ENCODE measurements at places on chromosomes 11 and 22.
A peak's percentile ranks its signal among the peaks of the same experiment; 100 is the strongest.

GRCh38 chr22:45064313-45065278, 54.8 kb upstream of the PHF21B start:
- no peak for DNase-seq

DNA sequence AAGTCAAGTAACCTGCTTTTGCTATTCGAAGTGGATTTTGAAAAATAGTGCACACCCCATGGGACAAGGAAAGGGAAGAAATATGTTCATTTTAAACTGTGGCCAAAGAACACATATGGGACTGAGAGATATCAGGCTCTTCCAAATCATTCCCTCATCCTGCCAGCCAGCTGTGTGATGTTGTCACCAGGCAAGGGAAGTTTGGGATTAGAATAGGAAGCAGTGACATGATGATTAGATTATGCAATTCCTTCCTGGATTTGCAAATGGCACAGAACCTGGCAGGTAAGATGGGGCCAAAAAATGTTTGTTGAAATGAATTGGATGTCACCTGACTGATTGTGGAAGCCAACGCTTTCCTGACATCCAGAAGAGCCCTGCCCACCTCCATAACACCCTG, 4.9 kb upstream of the SCN3B start:
- no peak for DNase-seq

DNA sequence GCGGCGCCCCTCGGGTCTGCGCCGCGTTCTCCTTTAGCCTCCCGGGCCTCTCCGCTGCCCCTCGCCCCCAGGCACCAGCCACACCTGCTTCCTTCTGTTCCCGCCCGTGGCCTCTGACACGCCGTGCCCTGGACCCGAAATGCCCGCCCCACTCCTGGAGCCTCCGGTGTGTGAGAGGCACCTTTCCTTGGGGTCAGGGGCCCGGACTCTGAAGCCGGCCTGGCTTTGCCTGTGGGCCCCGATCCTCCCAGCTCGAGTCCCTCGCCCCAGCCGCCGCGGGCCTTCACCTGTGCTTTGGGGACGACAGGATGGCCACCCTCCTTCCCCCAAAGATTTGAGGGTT, 661 bp upstream of the CDPF1 start:
- no peak for DNase-seq

DNA sequence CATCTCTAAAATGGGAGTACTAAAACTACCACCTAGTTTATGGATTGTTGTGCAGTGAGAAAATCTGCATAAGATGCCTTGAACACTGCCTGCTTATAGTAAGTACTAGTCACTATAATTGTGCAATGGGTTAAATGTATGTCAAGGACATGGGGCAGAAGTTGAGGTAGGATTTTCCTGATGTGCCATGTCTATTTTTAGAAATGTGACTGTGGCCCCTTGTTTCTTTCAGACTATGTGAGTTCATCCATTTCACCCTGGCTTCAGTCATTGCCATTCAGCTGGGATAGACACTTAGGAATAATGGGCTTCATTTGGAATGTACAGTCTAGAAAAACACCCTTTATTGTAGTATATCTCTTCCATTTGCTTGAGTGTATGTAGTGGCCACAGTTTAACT, 51.4 kb downstream of the BDNF start:
- DNase-seq: no peak

DNA sequence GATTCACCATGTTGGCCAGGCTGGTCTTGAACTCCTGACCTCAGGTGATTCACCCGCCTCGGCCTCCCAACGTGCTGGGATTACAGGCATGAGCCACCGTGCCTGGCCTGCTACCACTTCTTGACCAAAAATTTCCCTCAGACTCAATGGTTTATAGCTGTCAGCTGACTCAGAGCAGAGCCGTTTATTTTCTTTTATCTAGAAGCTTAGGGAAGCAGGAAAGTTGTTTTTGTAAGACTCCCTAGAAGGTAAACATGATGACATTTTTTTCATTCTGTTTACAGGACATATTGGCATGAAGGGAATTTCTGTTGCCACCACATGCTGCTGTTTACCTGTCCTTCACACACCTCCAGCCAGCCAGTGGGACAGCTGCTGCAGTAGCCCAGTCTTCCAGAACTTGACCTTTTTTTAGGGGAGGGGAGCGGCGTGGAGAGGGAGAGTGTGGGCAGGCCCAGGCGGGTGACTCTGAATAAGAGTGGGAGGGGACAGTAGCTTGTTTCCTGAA, 56.1 kb upstream of the PTPRJ start:
- DNase-seq: no peak

GRCh38 chr22:25388415-25388814, 169.0 kb downstream of the CRYBB2 start:
- no peak for DNase-seq

DNA sequence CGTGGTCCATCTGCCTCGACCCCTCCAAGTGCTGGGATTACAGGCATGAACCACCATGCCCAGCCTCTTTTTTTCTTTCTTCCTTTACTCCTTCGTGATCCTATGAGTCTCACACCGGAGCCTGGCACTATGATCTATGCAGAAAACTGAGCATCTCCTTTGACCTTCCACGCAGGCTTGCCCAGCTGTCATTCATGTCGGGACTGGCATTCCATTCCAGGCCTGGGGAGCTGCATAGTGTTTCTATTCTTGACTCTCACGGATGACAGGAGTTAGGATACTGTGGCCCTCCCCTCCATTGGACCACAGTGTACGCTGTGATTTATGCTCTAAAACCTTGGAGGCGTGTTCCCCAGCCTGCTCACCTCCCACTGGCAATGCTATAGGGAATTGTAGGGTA, 611.8 kb downstream of the BRD1 start:
- no peak for DNase-seq

- no peak for DNase-seq
These were observed 144.3 kb downstream of the TRPC6 start for GRCh38 chr11:101439488-101439887.

DNA sequence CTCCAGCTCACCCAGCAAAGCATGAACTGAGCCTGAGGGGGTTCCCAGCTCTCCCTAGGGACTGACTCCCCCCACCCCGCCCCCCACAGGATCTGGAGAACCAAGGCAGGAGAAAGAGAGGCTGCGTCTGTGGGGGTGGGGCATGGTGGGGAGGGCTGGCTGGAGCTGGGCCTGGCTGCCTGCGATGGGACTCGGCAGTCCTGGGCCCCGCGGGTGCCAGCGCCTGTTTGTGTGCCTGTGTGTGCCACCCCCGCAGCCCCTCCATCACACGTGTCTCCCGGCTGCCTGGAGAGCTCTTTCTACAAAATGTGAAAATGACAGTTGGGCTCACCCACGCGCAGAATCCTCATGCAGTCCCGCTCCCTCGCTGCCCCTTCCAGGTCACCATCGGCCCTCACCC, 46.8 kb downstream of the CACNA1I start:
- no peak for DNase-seq

DNA sequence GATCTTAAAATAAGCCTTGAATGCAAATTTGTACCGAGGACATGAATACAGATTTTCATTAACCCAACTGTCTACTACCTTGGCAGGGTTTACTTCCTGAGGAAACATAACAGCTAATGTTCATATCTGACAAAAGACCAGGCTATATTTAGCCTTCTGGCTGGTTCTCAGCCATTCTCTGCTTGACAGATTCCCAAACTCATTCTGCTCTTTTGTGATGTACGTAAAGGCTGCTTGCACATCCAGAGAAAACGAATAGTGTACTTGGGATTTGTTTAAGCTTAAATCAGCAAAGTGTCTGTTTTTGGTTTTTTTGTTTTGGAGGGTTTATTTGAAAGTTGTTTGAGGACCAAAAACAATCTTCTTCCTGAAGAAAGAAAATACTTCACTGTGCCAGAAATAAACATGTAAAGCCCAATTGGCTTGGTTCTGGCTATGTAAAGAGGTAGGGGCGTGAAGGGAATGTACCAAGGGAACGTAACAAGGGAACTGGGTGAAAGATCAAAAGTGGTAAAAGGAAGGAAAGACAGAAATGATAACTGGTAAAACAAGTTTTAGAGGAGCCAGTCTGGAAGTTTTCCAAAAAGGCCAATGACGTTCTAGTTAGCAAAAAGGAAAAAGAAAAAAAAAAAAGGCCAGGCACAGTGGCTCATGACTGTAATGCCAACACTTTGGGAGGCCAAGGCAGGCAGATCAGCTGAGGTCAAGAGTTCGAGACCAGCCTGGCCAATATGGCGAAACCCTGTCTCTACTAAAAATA, 21.4 kb upstream of the CRTAM start:
- no peak for DNase-seq

DNA sequence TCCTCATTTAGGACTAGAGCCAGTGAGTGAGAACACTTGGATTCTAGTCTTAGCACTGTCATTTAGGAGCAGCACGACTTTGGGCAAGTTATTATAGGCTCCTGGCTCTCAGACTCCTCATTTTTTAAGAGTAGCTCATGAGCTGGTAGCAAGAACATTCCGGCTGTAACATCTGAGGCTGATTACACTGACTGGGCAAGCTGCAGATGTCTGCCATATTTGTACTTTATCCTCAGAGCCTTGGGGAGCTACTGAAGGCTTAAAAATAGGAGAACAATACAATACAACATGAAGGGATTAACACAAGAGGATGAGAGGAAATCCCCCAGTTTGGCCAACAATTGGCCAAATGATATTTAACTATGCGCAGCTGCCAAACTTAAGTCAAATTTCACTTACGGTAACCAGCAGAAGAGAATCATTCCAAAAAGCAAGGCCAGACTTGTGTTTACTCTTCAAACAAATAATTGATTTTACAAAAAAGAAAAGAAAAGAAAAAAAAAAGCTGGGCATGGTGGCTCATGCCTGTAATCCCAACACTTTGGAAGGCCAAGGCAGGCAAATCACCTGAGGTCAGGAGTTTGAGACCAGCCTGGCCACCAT, 113.1 kb upstream of the ARHGAP42 start:
- no peak for DNase-seq

DNA sequence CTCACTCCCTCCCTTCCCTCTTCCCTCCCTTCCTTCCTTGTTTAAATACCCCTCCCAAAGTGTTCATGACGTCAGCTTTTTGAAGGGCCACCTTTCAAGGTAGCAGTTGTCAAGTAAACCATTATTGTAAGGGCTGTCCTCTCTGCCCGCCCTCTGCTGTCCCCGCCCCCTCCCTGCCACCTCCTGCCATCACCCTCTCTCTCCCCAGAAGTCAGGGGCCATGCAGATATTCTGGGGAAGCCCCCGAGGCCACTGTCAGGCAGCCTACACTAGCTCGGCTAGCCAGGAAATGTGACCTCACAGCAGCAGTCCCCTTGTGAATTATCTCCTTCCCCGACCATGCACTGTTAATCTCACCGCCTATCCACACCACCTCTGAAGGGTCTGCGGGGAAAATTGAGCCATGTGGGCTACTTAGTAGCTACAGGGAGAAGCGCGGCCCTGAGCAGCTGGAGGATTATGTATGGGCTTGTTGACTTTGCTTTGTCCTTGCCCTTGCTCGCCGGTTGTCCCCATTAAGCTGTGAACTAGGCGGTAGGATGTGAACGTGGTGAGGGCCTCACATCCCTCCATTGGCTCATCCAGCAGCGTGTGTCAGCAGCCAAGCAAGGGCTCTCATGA, 42.1 kb upstream of the ATXN10 start:
- no peak for DNase-seq

- no peak for DNase-seq
These were observed 793.6 kb downstream of the DLG2 start for GRCh38 chr11:84833488-84834088.

GRCh38 chr22:32531931-32532819, 57.6 kb downstream of the FBXO7 start:
- no peak for DNase-seq

- DNase-seq: peak; percentile 61
These were observed 222.0 kb downstream of the DBX1 start for GRCh38 chr11:19938169-19938856.

DNA sequence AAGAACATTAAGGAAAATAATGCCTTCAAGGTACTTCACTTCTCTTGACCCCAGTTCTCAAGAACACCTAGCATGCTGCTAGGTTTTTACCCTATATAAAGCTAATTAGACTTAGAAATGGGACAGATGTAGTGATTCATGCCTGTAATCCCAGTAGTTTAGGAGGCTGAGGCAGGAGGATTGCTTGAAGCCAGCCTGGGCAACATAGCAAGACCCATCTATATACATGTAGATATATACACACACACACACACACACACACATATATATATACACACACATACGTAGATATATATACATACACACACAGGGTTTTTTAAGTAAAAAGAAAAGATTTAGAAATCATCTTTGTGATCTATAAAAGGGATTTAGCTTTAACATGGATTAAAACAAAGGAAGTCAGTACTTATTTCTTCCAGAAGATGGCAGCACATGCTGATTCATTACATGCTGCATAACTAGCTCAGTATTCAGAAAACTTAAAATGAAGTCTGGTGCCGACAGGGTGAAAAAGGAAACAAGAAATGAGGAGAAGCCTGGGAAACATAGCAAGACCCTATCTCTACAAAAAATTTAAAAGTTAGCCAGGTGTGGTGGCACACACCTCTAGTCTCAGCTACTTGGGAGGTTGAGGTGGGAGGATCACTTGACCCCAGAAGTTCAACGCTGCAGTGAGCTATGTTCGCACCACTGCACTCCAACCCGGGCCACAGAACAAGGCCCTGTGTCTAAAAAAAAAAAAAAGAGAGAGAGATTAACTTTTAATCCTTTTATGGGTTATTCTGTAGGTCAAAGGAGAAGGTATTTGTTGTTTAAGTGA, 28.5 kb upstream of the RBX1 start:
- DNase-seq: peak; percentile 27

DNA sequence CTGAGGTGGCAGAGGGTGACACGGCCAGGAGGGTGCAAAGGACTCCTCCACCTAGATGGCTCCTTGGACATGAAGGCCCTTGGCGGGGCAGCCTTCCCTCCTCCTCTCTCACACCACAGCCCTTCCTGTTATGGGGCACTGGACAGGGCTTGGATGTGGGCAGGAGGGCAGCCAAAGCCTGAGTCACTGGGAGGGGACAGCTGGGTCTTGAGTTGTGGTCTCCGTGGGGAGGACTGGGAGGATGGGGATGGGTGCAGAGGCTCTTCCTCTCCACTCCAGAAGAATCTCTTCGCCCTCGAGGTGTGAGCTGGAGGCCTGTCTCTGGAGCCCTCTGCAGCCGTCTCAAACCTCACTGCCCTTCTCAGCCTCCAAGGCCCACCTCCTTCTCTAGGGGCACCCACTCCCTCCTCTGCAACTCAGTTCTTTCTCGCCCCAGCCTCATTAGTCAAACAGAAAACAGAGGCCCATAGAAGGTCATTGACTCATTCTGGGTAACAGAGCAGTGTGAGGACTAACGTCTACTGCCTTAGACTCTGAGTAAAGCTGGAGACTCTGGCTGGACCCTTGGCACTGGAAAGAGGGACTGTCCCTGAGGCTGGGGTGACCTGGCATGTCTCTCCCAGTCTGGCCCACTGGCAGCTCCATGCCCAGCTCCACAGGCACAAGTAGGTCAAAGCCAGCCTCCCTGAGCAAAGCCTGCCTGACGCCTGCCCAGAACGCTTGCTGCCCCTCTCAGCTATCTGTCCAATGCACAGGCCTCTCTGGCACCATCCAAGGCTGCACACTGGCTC, 47.5 kb upstream of the CDON start:
- DNase-seq: no peak

- no peak for DNase-seq
These were observed 76.7 kb upstream of the PICALM start for GRCh38 chr11:86145439-86146156.
